Activated CD8-positive, alpha-beta memory T cell treated with anti-CD3 and anti-CD28 coated beads, Interleukin-2, amount 50 U/mL, for 48 hours (primary cell): ENCODE measurements at places on chromosomes 4 and X.

- DNase-seq = no peak
Observed at GRCh38 chrX:15299941-15300851, 15.2 kb downstream of the ASB11 start.

- DNase-seq = peak; percentile 67
Observed at GRCh38 chrX:48466696-48467095, 3.4 kb downstream of the SLC38A5 start.

DNA sequence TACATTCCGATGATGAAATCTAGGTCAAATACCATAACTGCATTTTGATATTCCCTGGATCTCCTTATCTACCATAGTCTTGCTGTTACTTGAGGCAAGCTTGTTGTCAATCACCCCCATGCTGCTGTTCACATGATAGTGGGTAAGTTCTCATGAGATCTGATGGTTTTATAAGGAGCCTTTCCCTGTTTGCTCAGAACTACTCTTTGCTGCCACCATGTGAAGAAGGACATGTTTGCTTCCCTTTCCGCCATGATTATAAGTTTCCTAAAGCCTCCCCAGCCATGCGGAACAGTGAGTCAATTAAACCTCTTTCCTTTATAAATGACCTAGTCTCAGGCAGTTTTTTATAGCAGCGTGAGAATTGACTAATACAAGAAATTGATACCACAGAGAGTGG lies 432.0 kb downstream of the GLUD2 start:
- no peak for DNase-seq

- DNase-seq = no peak
Observed at GRCh38 chr4:11439836-11440235, 11.1 kb upstream of the HS3ST1 start.

DNA sequence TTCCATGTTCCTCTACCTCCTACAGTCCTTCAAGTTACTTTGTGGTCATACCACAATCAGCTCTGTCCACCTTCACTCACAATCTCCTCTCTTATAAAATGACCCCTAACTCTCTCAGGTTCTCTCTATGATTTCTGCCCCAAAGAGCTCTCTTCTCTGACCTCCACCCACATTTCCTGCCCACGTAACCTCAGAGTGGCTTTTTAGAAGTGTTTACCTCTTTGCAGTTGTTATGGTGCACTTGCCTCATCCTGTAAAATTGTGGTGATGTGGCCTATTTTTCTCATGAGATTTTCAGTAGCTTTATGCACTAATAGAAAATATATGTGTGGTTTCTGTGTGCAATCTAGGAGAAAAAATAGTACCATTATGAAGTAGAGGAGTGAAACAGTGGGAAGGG lies 215.8 kb downstream of the PACRGL start:
- no peak for DNase-seq

DNA sequence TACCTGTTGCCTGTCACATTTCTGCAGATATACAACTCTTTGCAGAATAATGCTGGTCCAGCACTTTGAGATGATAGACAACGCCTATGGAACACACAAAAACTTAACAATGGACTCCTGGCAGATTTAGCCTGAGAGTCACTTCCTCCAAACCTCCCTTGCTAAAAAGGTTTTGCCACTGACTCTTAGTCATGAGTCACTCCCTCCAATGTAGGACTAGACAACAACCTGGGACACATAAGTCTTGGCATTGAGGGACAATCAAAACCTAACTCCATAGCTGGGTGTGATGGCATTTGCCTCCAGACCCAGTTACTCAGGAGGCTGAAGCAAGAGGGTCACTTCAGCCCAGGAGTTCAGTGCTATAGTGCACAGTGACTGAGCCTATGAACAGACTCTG lies 22.0 kb upstream of the EIF4E start:
- DNase-seq = no peak

DNA sequence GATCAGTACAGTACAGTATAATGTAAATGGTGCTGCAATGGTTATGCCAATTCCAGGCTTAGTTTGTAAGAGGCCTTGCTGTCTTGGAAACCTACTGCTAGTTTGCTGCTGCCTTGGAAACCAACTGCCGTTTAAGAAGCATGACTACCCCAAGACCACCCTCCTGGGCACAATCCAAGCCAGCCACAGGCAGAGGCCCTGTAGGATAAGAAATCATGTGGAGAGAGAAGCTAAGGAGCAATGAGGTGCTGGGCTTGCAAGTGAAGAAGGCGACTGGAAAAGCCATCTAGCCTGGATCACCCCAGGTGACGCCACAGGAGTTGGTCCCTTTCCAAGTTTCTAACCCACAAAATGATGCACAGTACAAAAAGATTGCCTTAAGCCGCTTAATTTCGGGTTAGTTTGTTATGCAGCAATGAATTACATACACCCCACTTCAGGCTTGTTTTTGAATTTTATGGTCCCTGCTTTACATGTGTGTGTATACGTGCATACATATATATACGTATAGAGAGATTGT lies 16.9 kb downstream of the ZFP42 start:
- no peak for DNase-seq

DNA sequence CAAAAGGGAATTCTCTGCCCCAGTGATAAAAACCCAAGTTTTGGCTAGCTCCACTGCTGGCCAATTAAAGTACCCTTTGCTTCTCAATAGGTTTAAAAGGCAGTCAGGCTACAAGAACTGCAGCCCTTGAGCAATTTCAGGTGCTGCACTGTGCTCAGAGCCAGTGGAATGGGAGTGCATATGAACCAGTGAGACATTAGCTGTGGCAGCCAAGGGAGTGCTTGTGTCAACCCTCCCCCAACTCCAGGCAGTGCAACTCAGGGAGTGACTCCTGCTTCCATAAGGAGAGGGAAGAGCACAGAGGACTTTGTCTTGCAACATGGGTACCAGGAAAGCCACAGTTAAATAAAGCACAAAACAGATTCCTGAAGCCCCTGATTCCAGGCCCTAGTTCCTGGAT lies 61.6 kb upstream of the VAMP7 start:
- no peak for DNase-seq

- no peak for DNase-seq
Observed at GRCh38 chr4:135705343-135705742, 1503.8 kb upstream of the PABPC4L start.

DNA sequence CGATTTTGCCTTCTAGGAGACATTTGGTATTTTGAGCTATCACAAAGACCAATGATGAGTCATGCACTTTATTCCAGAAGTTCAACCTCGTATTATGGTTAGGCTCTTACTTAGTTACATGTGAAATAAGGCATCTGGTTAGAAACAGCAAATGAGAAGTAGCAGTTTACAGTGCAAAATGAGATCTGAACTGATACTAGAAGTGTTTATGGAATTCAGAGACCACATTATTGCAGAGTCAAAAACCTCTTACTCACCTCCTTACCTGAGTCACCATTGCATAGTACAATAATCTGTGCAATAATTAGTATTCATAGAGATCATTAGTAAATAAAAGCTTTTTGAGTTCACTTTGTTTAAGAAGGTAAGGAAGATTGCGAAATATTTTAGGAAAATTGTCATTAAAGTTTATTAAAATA lies 38.7 kb downstream of the SEC24B start:
- DNase-seq = no peak

DNA sequence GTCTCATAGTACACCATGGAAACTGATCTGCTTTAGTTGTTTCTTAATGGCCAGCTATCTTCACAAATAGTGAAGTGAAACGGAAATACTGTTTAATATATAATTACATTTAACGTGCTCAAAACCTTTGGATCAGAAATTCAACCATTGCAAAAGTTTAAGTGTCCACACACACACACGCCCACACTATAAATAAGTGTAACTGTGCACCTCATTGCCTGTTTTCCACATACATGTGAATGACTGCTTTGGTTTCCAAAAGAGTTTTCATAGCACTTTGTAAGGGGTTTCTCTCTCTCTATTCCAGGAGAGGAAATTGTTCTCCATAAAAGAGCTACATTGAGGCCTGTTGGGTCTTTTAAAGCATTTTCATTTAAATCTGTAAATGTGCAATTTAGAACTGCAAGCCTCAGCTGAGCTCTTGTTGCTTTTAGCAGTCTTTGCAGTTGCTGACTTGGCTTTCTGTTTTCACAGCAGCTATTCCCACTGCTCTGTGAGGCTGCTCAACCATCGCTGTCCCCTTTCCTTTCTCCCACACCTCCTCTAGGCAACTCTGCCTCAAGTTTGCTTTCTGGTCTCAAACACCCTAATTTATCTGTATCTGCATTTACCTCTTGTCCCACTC lies 94.5 kb downstream of the RAPGEF2 start:
- DNase-seq = no peak

GRCh38 chr4:163693776-163694175 lies 199.3 kb downstream of the TMA16 start:
- no peak for DNase-seq

DNA sequence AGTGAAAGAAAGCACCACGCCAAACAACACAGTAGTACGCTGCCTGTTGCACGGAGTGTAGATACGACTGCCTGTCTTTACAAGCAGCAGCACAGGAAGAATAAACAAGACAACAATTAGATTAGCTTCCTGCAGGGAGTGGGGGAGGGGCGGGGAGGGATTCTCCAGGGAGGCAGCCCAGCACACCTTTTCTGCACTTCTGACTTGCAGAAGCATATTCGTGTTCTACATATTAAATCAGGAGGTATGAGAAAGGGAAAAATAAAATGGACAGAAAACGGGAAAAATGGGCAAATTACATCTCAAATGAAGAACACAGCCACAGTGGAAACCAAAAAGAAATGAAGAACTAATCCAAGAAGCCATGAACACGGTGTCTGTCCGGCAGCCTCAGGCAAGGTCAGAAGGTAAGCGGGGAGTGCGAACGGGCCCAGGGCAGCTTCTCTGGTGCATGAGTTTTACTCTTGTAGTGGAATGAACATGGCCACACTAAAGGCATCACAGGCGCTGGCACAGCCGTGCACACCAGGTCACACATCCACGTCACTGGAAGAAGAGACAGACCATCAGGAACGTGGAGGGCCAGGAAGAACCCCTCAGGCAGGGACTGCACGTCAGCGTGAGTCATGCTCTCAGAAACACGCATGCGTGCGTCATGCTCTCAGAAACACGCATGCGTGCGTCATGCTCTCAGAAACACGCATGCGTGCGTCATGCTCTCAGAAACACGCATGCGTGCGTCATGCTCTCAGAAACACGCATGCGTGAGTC lies 20.1 kb upstream of the ADRA2C start:
- no peak for DNase-seq

DNA sequence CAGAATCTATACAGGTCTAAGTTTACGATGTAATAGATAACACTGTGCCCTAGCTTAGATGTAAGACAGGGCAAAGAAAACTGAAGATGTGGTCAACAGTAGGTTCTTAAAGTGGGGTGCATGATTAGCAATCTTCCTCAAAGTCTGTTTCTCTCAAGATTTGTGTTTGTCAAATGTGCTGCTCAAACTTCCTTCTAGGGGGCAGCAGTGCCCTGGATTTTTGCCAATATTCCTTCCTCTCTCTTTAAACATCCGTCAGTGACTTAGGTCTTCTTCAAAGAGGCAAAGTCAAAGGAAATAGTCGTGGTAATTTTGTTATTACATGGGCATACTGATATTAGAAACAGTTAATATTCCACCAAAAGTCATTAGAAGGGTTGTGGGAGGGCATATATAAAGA lies 4.2 kb upstream of the PDHA2 start:
- no peak for DNase-seq

GRCh38 chr4:142164767-142165500 lies 528.6 kb downstream of the IL15 start:
- DNase-seq = no peak

DNA sequence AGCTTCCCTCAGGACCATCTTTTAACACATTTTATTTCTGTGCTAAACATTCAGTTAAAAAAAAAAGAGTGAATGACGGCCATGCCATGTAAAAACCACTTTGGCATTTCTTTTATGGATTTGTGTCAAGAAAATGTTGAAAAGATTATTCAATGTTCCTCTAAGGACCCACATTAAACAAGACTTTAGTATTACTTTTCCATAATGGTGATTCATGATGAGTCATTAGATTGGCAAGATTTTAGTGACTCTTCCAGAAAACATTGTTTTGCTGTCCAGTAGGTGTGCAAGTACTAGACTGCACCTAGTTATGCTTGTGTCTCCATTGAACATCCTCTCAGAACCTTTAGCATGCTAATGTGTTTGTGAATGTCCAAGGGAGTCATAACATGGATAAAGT lies 748.6 kb downstream of the STPG2 start:
- no peak for DNase-seq

DNA sequence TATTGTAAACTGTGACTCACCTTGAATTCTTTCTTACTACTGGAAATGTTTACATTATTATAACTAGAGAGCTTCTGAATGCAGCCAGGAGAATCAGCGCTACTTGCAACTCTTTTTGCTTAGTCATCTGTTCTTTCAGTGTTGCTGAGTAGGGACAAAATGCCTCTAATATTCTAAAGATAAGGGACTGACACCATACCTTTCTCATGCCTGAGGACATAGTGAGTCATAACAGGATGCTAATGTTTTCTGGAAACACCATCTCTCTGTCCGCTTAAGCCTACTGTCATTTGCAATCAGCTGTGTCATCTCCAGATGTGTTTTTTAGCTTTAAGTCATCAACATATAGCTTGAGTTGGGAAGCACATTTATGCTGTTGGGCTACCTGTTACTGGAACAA lies 108.3 kb downstream of the QRFPR start:
- DNase-seq = no peak

GRCh38 chrX:115649461-115650063 lies 88.6 kb downstream of the PLS3 start:
- no peak for DNase-seq

- no peak for DNase-seq
Observed at GRCh38 chrX:126164689-126165400, 1.2 kb downstream of the DCAF12L2 start.

- DNase-seq = no peak
Observed at GRCh38 chr4:53012738-53013137, 150.6 kb downstream of the RASL11B start.

DNA sequence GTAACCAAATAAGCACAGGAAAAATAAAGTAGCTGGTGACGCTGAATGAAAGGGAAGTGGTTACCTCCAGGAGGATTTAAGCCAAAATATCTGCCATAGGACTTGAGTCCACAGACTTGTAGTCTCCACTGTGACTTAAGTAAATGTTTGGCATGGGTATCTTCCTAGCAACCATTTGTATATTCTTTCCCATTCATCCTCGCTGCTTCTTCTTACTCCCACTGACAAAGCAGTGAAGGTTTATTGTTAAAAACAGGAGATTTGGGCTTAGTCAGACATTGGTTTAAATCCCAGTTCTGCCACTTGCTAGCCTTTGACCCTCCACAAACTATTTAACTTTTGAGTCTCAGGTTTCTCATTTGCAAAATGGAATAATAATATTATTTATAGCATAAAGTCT lies 22.3 kb downstream of the COL4A6 start:
- no peak for DNase-seq

GRCh38 chr4:8700531-8700930 lies 108.0 kb downstream of the CPZ start:
- DNase-seq = peak; percentile 13

GRCh38 chr4:42655921-42656678 lies 805 bp downstream of the ATP8A1 start:
- DNase-seq = peak; percentile 76
